ENCODE measurements at places on chromosomes 6 and 20. TPM values are rescaled to one million over a fixed set of nuclear protein-coding genes. Genes with fewer than 3 reads are reported as not detected.

DNA sequence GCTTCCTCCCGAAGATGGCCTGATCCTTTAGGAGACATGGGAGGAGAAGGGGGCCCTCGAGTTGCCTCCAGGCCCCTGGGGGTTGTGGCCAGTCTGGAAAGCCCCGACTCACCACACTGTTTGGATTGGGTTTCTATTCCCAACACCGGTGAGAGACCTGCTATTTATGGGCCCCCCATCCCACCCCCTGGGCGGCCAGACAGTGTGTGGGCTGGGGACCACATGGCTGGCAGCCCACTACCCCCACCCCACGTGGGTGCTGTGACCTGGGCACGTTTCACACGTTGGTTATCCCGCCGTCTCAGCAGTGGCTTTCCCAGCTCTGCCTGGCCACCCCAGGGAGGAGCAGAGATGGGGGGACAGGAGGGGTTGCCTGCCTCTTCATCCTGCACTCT lies 116.1 kb downstream of the VEGFA start:
- no peak for DNase-seq

DNA sequence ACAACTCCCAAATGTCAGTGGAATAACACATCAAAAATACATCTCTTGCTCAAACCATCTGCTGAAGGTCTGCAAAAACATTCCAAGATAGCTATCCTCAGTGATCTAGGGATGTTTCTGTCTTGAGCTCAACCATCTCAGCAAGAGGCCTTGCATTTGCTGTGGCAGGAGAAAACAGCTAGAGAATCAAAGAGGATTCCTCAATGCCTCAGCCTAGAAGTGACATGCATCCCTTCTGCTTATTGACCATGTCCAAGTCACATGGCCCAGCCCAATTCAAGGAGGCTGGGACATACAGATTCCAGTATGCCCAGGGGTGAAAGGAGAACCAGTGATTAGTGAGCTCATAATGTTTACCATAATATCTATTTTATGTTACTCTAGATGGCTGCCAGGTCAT lies 269.5 kb downstream of the PLCB1 start:
- no peak for DNase-seq

GRCh38 chr20:11234181-11234580 lies 560.4 kb upstream of the JAG1 start:
- no peak for DNase-seq

GRCh38 chr6:45668705-45669104 lies 291.0 kb upstream of the SUPT3H start:
- DNase-seq, result no peak

- DNase-seq, result no peak
Observed at GRCh38 chr6:117280922-117281321, 15.6 kb downstream of the VGLL2 start.

MEI4 gene
- not detected for total RNA-seq

SYNJ2 gene
- total RNA-seq, result 45.0 TPM

RAB23 gene
- 12.6 TPM for total RNA-seq

All from Caco-2 (cell line).